ENCODE measurements at places on chromosomes 3 and 15.
A peak's percentile ranks its signal among the peaks of the same experiment; 100 is the strongest.

DNA sequence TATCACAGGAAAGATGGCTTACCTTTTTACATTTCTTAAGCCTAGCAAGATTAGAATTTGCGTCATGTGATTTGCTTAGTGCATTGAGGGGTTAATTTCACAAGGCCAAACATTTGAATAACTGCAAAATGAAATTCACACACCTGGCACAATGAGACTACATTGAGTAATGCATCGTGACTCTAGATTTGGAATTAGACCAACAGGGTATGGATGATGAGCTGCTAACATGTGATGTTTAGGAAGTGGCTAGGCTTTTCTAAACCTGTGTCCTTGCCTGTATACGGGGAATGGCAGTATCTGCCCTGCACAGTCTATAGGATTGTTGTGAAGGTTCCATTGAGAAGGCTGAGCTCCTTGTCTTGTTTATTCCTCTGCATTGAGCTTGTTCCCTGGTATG lies 160.1 kb downstream of the MFSD1 start:
- no peak for DNase-seq

DNA sequence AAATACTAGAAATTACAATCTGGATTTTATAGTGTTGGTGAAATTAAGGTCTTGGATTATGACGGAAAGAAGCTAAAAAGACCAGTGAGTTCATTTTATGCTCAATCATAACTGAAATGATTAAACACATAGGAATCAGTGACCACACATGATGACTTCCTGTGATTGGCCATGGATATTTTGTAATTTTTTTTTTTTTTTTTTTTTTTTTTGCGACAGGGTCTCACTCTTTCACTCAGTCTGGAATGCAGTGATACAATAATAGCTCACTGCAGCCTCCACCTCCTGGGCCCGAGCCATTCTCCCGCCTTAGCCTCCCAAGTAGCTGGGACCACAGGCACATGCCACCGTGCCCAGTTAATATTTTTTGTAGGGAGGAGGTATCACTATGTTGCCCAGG lies 47.4 kb downstream of the PAQR5 start:
- DNase-seq: no peak

GRCh38 chr3:95319921-95320494 lies 1257.1 kb downstream of the NSUN3 start:
- no peak for DNase-seq

DNA sequence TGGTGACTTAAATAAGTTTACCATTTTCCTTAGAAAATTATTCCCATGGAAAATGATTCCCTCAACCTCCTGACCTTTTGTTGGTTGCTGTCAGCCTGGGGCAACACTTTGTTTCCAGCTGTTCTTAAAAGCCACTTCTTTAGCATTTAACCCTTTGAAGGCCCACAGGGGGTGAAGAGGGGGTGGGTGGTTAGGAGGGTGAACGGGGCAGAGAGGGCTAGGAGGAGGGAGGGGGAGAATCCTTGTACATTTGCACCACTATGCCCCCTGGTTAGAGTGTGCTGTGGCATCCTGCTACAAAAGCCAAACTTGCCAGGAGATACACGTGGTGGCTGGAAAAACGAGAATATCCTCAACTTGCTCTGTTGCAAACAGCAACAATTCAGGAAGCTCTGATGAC lies 273.2 kb upstream of the RGMA start:
- no peak for DNase-seq

GRCh38 chr3:126113238-126113555 lies 29.3 kb upstream of the SLC41A3 start:
- no peak for DNase-seq

DNA sequence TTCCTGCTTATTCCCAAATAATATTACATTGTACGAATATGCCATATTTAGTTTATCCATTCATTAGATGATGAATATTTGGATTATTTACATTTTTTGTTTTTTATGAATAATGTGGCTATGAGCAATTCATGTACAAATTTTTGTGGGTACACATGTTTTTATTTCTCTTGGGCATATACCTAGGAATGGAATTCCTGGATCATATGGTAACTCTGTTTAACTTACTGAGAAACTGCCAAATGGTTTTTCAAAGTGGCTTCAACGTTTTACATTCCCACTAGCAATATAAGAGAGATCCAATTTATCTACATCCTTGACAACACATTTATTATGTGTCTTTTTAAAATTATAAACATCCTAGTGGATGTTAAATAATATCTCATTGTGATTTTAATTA lies 362.0 kb upstream of the TMCO5A start:
- DNase-seq: no peak

GRCh38 chr15:59137566-59137965 lies 32.6 kb downstream of the CCNB2 start:
- no peak for DNase-seq

GRCh38 chr3:62332835-62333244 lies 40.5 kb downstream of the FEZF2 start:
- DNase-seq: no peak

DNA sequence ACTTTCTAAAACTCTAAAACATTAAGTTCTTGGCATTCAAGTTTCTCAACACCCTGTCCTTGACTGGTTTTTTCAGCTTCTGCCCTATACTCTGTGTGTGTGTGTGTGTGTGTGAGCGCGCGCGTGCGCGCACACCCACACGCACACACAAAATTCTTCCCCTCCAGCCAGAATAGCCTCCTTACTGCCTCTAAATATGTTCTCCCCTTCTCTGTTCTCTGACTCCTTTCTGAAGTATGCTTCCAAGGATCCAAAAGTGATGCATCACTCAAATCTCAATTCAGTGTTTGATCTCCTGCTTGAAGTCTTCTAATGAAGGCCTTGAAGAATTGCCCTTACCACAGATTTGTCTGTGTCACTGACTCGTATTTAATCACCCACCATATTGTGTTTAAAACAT lies 129.8 kb downstream of the SLC25A26 start:
- DNase-seq: no peak

DNA sequence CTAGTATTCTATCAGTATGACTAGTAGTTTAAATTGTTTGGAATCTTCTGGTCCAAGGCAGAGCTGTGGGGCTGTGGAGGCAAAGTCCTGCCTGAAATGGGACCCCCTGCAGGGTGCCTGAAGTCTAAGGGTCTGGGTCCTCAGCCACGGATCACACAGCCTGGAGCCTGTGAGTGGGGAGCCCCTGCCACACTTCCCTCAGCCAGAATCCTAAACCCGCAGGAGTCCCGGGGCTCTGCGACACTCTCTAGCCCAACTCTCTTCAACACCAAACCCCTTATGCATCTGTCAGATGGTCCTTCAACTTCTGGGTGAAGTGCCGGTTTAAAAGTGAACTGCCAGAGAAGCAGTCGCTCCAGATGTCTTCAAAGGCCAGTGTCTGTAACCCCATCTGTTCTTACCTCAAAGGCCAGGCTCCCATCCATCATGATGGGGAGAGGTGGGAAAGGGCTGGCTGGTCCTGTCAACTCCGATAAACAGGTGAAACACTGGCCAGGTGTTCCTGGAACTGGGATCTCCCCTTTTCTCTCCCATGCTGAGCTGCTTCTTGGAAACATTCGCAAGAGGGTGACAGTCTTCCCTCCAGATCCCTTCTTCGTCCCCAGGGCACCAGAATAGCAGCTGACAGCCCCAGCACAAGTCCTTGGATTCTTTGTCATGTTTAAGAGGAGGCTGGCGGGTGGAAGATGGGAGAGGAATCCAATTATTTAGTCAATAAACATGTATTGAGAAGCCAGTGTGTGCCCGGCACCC lies 45.6 kb downstream of the CPN2 start:
- DNase-seq: no peak

GRCh38 chr3:61331929-61332552 lies 80.8 kb upstream of the FHIT start:
- DNase-seq: no peak

GRCh38 chr3:111961461-111962164 lies 17.2 kb upstream of the ABHD10 start:
- no peak for DNase-seq

GRCh38 chr3:10426346-10427220 lies 78.8 kb downstream of the ATP2B2 start:
- DNase-seq: no peak

GRCh38 chr3:291028-291427 lies 94.5 kb downstream of the CHL1 start:
- DNase-seq: no peak

- no peak for DNase-seq
Observed at GRCh38 chr15:69551391-69552056, 98.9 kb downstream of the RPLP1 start.

DNA sequence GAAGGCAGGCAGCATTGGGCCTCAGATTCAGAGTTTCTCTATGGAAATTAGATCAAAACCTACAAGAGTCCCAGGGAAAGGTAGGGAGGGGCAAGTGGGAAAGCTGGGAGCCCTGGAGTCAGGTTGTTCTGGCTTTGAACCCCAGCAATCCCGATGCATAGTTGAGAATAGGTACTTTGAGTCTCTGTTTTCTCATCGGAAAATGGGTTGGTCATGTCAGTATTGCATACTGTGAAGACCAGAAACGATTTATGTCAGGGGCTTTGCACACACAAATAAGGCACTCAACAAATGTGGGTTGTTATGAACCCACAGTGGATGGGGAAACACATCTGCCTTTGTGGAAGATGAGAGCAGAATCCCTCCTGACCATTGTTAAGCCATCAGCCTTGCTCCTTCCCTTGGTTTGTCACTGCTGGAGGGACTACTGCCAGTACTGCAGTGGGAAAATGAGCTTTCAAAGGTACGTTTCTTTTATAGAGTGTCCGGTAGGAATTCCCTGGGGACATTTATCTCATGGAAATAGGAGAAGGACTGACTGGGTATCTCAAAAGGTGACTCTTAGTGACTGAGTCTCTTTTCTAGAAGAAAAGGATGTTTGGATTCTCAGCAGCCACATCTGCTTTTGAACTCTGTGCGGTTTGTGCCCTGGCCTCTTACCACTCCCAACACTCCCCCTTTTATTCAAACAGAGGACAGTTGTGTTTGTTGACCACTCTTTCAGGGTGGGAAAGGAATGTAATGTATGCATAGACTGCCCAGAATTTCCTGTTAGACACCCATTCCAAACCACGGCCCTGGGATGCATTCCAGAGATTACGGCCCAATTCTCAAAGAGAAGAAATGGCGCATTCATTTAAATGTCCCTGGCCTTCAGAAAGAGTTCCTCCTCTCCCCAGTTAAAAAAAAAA lies 54.6 kb upstream of the VILL start:
- DNase-seq: no peak

GRCh38 chr3:121490161-121490560 lies 55.6 kb downstream of the POLQ start:
- DNase-seq: no peak

DNA sequence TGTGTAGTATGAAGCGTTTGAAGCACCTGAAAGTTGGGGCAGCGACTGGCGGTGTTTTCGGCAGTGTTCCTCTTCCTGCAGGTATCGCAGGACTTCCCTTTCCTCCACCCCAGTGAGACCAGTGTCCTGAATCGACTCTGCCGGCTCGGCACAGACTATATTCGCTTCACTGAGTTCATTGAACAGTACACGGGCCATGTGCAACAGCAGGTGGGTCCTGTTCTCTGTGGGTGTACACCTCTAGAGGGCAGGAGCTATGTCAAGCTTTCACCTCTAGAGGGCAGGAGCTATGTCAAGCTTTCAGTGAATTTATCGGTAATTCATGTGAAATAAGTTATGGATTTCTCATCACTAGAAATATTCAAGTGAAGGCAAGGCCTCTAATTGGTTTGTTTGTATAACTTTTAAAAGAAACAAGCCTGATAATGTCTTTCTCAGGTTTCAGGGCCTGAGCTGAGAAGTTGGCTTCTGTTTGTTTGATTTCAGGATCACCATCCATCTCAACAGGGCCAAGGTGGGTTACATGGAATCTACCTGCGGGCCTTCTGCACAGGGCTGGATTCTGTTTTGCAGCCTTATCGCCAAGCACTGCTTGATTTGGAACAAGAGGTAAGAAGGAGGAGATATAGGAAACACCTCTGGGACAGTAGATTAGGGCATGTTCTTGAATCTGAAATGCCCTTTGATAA lies 5.3 kb downstream of the TUBGCP4 start:
- peak; percentile 22 for DNase-seq

DNA sequence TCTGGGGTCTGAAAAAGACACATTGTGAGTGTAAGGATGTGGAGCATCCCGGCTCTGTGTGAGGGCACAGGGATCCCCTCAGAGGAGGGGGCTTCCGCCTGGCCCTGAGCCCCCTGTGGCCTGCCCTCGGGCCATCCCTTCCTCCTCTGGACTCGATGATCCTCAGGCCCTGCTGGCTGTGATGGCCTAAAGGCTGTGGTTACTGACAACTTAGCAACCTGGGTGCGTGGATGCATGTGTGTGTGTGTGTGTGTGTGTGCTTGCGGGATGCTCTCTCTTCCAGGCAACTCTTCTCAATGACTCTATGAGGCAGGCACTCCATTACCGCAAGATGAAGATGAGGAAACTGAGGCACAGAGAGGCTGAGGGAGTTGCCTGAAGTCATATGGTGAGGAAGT lies 66.0 kb downstream of the ASB7 start:
- DNase-seq: no peak

- no peak for DNase-seq
Observed at GRCh38 chr3:121637922-121638321, 22.8 kb downstream of the HCLS1 start.

DNA sequence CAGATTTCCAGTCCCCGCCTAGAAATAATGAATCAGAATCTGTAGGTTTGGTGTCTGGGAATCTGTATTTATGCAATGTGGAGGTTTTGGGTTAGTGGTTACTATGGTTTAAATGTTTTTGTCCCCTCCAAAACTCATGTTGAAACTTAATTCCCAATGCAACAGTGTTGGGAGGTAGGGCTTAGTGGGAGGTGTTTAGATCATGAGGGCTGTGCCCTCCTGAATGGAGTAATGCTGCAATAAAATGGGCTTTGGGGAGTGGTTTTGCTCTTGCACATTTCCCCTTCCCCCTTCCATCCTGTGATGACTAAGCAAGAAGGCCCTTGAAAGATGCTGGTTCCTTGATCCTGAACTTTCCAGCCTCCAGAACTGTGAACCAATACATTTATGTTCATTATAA lies 9.2 kb upstream of the RFC4 start:
- no peak for DNase-seq

GRCh38 chr3:176968631-176969030 lies 228.7 kb downstream of the TBL1XR1 start:
- DNase-seq: no peak

- no peak for DNase-seq
Observed at GRCh38 chr15:87193481-87193880, 1063.1 kb downstream of the NTRK3 start.

DNA sequence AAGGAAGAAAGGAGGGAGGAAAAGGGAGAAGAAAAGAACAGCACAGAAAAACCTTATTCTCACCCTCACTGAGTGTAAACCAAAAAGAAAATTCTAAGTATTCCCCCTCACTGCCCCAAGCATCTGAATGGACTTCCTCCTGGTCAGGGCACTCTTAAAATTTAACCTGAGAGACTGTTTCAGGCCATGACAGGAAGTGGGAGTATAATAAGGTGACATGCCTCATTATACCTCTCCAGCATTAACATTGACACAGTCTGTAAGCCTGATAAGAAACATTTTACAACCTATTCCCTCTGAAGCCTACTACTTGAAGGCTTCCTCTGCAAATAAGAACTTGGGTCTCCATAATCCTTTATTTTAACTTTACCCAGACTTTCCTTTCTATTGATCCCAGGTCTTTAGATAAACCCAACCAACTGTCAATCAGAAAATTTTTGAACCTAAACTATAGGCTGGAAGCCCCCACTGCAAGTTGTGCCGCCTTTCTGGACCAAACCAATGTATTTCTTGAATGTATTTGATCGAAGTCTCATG lies 41.7 kb downstream of the SLCO2A1 start:
- no peak for DNase-seq
